ENCODE measurements at places on chromosomes 16 and 17. TPM values are rescaled to one million over a fixed set of nuclear protein-coding genes. Genes with fewer than 3 reads are reported as not detected.

Gene DRC7
- total RNA-seq: not detected

DNA sequence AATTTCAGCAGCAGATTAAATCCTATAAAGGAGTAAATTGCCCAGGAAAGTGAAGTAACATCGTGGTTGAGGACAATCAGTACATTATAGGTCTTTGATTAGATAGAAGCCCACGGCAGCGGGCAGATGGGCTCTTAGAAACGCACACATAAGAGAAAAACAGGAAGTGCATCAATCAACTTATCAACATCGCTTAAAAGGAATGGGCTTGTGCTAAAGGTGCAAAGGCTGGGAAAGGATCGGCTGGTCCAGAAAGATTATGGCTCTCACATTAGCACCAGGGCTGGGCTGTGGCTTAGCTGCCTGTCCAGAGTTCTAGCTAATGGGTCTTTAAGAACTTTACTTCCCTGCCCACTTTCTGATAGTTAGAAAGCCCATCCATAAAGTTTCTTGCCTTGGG, 292.0 kb upstream of the TNRC6C start:
- H3K27ac ChIP-seq: peak overlapping the region; percentile 83
- no peak for DNase-seq
- no peaks in the 10 kb centered on the region for H3K36me3 ChIP-seq
- H3K4me1 ChIP-seq: peaks cover 23% of the 10 kb centered on the region
- H3K27me3 ChIP-seq: no peaks in the 10 kb centered on the region

DNA sequence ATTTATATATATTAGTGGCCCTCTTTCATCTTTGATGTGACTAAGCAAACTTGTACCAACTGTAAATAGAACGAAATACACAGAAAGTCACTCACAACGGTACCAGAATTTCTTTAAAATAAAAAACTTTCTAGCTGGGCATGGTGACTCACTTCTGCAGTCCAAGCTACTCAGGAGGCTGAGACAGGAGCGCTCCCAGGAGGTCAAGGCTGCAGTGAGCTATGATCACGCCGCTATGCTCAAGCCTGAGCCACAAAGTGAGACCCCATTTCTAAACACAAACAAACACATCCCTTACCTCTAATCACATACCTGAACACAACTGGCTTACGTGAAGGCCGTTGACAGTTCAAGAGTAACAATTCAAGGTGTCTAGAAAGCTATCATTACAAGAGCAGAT, 29.7 kb downstream of the STAT5B start:
- H3K4me3 ChIP-seq: peak overlapping the region; percentile 66
- H3K36me3 ChIP-seq: no peaks in the 10 kb centered on the region
- H3K4me1 ChIP-seq: peaks cover 55% of the 10 kb centered on the region
- no peak for DNase-seq

Gene TSNAXIP1
- 0.39 TPM for total RNA-seq

All from CD4-positive, CD25-positive, alpha-beta regulatory T cell (primary cell).